ENCODE measurements at places on chromosomes 2 and 18.

DNA sequence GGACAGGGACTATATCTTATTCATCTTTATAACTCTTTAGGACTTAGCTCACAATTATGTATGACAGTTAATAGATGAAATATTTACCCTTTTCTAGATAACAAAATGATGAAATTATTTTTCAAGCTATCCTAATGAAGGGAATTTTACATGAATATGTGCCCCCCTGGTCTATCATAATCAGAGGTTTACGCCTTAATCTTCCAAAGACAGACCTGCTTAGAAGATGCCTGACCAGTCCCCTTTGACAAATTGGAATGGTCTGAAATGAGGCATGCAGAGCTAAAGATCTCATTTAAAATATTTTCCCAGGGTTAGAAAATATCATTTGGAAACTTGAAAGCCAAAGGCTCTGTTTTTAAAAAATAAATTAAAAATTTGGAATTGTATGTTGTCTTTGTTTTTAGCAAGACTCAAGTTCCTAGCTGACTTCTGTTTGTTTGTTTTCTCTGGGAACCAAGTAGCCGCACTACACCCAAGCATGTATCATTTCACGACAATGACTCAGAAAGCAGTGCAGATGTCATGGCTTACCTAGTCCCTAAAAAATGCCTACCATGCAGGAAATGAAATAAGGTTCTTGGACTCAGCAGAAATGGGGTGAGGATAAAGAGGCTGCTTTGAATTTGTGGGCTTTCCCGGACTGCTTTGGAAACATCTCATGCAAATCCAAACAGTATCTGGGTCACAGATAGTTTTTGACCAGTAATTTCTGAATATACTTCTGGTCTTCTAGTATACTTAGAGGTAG lies 162.1 kb downstream of the ZEB2 start:
- no peak for DNase-seq

DNA sequence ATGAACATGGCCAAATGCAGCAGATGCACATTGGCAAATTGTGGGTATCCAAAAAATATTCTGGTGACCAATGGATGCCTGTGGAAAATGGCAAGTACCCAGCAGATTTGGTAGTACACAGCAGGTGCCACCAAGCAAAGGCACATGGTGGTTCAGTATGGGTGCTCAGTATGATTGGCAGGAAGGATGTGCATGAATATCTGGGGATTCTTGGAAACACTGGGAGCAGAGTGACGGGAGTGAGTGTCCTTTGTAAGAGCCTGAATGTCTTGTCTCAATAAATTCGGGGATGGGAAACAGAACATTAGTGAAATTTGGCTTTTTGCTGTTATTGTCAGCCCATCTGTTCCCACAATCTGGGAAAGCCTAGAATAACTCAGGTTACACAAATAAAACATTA lies 36.8 kb upstream of the ACADL start:
- no peak for DNase-seq

- no peak for DNase-seq
Observed at GRCh38 chr2:124678043-124678442, 653.0 kb downstream of the CNTNAP5 start.

- no peak for DNase-seq
Observed at GRCh38 chr2:205585449-205586383, 96.6 kb upstream of the NRP2 start.

DNA sequence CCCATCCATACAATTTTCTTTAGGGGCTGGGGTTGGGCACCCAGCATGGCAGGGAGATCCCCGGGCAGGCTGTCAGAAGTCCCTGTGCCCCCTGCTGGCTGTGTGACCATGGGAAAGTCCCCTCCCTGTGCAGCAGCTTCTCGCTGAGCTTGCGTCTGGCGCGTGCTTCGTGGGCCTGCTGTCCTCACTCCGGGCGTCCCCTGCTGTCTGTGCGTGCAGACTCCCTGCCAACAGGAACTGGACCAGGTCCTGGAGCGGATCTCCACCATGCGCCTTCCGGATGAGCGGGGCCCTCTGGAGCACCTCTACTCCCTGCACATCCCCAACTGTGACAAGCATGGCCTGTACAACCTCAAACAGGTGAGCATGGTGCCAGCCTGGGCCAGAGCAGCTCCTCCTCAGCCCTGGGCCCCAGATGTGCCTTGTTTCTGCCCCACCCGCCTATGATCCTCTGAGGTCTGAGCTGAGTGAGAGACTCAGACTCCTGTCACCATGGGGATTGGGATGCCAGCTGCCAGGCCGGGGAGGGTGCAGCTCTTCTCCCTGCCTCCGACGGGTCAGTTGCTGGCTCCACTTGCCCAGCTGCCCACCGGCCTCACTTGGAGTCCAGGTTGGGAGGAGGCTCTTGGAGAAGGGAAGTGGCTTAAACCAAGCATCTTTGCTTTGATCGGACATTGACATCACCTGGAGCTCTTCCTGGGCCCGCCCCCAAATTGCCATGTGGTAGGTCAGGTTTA lies 28.6 kb downstream of the IGFBP2 start:
- DNase-seq, result no peak

- peak; percentile 39 for DNase-seq
Observed at GRCh38 chr2:230319211-230319862, 7.7 kb upstream of the SP140L start.
